Stimulated activated CD8-positive, alpha-beta memory T cell treated with anti-CD3 and anti-CD28 coated beads, Interleukin-4, amount 100 ng/mL, for 1 hour (primary cell): ENCODE measurements at places on chromosomes 3 and 15.

DNA sequence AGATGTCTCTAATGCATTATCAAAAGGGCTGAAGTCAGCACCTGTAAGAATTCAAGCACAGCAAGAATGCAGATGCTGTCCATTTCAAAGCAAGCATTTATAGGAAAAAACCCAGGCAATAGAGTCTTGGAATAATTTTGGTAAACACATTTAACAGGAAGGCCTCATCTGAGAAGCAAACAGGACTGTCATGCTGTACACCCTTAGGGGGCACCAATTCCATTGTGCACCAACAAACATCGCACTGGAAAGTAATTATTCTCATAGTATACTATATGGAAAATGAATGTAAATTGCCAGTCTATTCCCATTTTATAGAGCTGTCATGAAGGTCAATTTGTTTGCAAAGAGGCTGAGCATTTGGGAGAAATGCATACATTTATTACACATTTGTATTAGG, 247.3 kb upstream of the SUCLG2 start:
- no peak for DNase-seq

DNA sequence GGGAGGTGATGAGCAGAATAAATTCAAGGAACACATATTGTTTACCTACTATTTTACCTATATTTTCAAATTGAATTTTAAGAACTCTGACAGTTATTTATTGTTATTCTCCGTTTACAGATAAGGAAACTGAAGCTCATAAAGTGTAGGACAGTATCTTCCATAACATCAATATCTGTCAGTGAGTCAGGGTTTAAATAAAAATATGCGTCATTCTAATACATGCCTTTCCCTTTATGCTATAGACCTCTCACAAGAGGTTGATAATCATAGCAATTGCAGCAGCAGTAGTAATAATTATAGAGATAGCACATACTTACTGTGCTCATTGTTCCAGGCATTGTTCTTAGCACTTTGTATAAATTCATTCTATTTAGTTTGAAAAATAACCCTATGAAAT, 101.1 kb downstream of the EPHA6 start:
- no peak for DNase-seq

DNA sequence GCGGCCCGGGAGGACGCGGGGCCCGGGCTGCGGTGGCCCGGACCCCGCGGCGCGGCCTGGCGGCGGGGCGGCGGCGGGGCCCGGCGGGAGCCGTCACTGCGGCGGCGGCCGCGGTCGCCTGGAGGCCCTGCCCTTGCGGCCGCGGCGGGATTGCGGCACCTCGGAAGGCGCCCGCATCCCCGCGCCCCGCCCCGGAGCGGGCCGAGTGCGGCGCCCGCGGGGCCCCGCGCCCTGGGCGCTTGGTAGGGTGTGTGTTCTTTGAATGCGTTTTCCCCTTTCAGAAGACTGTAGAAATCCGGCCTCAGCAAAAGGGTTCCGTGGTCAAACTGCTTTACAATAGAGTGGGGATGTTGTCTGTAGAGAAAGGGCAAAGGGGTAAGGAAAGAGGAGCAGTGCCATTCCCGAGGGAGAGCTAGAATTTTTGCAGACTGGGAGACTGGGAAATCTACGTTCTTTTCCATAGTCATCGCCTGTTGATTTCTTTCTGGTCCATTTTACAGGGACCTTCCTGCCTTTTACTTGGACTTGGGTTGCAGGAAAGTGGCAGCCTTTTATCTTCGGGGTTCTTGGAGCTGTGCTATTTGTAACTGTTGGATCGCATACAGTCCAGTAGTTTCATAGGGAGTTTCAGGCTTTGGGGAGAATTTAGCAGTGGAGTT, 630 bp downstream of the SNRK start:
- no peak for DNase-seq

- no peak for DNase-seq
Observed at GRCh38 chr3:72270072-72270681, 485.2 kb upstream of the PROK2 start.

DNA sequence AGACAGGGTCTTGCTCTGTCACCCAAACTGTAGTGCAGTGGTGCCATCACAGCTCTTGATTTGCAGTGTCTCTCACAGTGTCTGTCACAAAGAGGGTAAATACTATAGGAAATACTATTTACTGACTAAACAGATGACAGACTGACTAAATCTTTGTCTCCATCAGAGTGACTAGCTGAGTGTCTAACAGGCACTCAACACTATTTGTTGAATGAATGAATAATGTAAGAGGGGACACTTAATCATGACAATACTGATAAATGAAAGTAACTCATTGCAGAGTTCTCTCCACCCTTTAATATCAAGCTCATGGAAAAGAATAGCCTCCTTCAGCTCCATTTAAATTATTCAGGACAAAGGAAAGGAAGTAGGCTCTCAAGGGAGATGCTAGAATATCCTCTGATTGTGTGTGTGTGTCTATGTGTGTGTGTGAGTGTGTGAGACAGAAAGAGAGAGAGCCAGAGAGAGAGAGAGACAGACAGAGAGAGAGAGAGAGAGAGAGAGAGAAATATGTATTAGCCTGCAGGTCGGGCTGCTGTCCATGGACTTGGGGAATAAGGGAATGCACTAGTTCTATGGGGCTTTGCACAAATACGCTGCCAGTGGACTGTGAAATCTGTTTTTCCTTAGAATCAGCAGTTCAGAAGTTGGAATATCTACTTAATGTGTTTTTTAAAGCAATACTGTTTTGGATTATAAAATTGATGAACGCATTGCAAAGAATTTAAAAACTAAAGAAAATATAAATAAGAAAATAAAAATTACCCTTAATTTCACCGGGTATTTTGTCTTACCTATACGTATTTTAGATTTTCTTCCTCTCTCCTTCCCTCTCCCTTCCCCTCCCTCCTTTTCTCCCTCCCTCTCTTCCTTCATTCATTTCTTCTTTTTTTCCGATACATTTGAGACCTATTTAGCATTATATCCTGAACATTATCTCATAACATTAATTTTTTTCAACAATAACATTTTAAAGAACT, 132.9 kb upstream of the LRIG1 start:
- DNase-seq = no peak

- DNase-seq = no peak
Observed at GRCh38 chr3:5314897-5315296, 127.4 kb downstream of the EDEM1 start.

DNA sequence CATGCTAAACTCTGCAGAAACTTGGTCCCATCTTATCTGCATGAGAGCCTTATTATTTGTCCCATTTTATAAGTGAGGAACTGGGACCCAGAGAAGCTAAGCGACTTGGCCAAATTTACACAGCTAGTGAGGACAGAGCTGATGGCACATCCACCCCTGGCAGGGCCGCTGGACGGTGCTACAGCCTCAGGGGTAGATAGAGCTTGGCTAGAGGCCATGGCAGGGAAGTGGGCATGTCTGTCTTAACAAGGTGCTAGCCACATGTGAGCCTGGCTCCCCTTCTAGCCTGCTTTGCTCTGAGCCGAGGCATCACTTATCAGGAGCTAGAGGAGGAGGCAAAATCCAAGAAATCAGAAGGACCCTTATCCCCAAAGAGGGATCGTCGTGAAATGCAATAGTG, 36.7 kb upstream of the SYNM start:
- no peak for DNase-seq

GRCh38 chr3:100100425-100100824, 13.9 kb downstream of the FILIP1L start:
- no peak for DNase-seq

DNA sequence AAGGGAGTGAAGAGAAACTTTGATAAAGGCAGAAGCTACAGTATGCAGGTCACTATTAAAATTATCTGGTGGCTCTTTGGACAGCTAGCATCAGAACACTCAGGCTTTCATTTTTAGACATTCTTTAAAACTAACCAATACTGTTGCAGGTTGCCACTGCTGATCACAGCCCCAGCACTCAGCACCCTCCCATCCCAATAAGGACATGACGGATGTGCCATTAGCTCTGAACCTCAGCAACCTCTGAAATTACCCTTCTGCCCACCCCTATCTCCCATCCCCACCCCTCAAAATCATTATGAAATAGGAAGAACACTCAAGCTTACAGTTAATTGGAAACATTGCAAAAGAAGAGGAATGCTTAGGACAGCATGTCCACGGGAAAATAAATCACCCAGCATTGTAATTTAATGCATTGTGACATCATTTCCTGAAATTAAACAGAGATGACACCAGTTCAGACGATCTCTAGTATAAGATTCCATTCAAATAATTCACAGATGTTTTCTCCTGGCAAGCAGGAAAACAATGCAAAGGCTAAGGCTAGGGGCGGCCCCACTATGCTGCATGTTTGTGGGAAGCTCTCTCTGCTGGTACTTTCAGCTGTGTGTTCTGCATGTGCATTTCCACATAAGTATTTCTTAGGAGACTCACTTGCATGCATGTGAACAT, 71.6 kb downstream of the MEIS2 start:
- no peak for DNase-seq

GRCh38 chr3:109985943-109986555, 648.7 kb upstream of the DPPA4 start:
- no peak for DNase-seq

DNA sequence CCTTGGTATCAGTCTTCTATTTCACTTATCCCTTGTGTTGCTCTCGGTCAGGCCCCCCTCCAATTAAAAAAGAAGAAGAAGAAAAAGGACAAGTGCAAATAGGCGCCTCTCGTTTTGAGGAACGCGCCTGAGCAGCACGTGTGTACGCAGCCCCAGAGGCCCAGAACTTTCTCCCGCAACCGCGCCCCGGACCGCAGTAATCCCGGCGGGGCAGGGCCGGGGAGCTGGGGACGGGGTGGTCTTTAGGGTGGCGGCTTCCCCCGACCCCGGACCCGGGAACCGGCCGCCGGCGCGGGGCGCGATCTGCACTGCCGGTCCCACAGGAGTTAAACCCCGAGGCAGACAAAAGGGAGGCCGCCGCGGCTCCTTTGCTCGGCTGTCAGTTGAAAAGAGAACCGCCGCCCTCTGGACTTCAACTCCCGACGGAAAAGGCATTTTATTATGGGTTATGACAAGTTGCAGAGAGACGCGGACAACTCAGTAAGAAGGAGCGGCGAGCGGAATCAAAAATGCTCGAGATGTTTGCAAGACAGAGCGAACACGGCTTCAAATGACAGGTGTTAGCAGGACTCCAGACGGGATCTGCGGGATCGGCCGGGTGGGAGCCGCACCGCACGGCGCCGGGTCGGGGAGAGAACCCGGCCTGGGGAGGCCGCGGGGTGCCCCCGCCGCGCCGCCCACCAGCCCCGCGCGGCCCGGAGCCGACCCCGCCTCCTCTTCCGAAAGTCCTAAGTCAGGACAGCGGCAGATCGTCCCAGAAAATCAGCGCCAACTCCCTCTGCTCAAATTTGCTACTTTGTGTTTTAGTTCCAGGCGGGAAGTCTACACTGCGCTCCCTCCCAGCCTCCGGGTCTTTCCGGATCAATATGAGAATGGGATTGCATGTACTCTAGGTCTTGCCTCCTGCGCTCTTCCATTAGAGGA, 79.0 kb downstream of the NR2F2 start:
- DNase-seq = no peak

DNA sequence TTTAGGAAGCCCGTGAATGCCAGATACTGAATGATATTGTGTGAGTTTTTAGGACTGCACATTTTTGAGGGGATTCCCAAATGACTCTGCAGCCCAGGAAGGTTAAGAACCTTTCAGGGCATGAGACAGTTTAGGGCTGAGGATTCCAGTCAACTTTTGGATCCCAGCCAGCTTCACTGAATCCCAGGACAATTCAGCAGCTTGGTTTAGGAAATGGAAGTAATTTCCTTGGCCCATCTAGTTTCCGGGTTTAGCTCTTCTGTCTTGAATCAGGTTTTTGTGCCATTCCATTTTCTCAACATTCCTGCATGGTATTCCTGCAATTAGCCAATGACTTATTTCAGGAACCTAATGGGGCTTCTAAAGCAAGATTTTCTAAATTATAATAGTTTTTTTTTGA, 253.9 kb downstream of the LSAMP start:
- DNase-seq = no peak

GRCh38 chr3:4043867-4044575, 244.8 kb downstream of the LRRN1 start:
- no peak for DNase-seq
